Purkinje cell (primary cell): ENCODE measurements at places on chromosomes 11 and 22. TPM values are rescaled to one million over a fixed set of nuclear protein-coding genes. Genes with fewer than 3 reads are reported as not detected.

PLAAT4 gene
- polyA plus RNA-seq, result 3.6 and 4.5 TPM in 2 replicates

TMEM121B gene
- polyA plus RNA-seq, result 0.10 and 3.7 TPM in 2 replicates

ELMOD1 gene
- polyA plus RNA-seq, result 495 and 614 TPM in 2 replicates

OR8K5 gene
- polyA plus RNA-seq, result not detected in 2 replicates

EP300 gene
- polyA plus RNA-seq, result 9.7 and 13.3 TPM in 2 replicates

API5 gene
- 63.8 and 80.4 TPM in 2 replicates for polyA plus RNA-seq

GRAMD4 gene
- polyA plus RNA-seq, result 1.9 and 2.9 TPM in 2 replicates

NAALAD2 gene
- polyA plus RNA-seq, result 10.0 and 20.0 TPM in 2 replicates

SMTNL1 gene
- not detected in 2 replicates for polyA plus RNA-seq

DNAJB7 gene
- not detected in 2 replicates for polyA plus RNA-seq

PRG3 gene
- not detected in 2 replicates for polyA plus RNA-seq

ART1 gene
- polyA plus RNA-seq, result not detected in 2 replicates

PGA4 gene
- polyA plus RNA-seq, result not detected in 2 replicates

OLFML1 gene
- 1.5 TPM in 1 of 2 replicates, not detected in the other for polyA plus RNA-seq

LMO1 gene
- polyA plus RNA-seq, result 2.1 TPM in 1 of 2 replicates, not detected in the other

MAPK8IP2 gene
- 5.1 and 5.8 TPM in 2 replicates for polyA plus RNA-seq

PNPLA2 gene
- polyA plus RNA-seq, result 0.77 and 3.1 TPM in 2 replicates

RAB39A gene
- 1.1 and 2.8 TPM in 2 replicates for polyA plus RNA-seq

EXPH5 gene
- 4.5 and 6.3 TPM in 2 replicates for polyA plus RNA-seq

LRRC75B gene
- polyA plus RNA-seq, result 0.39 and 1.4 TPM in 2 replicates

PNPLA5 gene
- not detected in 2 replicates for polyA plus RNA-seq

KRTAP5-7 gene
- 2.5 TPM in 1 of 2 replicates, not detected in the other for polyA plus RNA-seq

BIRC3 gene
- polyA plus RNA-seq, result 1.5 TPM in 1 of 2 replicates, not detected in the other

THOC5 gene
- polyA plus RNA-seq, result 5.8 and 15.3 TPM in 2 replicates

PRAME gene
- not detected in 2 replicates for polyA plus RNA-seq

CCDC188 gene
- polyA plus RNA-seq, result not detected in 2 replicates

IFITM2 gene
- 7.0 and 9.8 TPM in 2 replicates for polyA plus RNA-seq

FXYD2 gene
- polyA plus RNA-seq, result not detected in 2 replicates

EIF3D gene
- polyA plus RNA-seq, result 58.2 and 60.9 TPM in 2 replicates

ELF5 gene
- polyA plus RNA-seq, result not detected in 2 replicates

GAL gene
- not detected in 2 replicates for polyA plus RNA-seq

RAG2 gene
- polyA plus RNA-seq, result 0.98 TPM in 1 of 2 replicates, not detected in the other

RAB1B gene
- 12.7 and 16.6 TPM in 2 replicates for polyA plus RNA-seq

DEPDC7 gene
- polyA plus RNA-seq, result 0.95 TPM in 1 of 2 replicates, not detected in the other

MS4A6A gene
- polyA plus RNA-seq, result not detected in 2 replicates

NTM gene
- 204 and 320 TPM in 2 replicates for polyA plus RNA-seq

INS gene
- not detected in 2 replicates for polyA plus RNA-seq

JAM3 gene
- 7.0 and 13.8 TPM in 2 replicates for polyA plus RNA-seq

MMP11 gene
- polyA plus RNA-seq, result 0.58 TPM in 1 of 2 replicates, not detected in the other

C11orf52 gene
- polyA plus RNA-seq, result 1.7 TPM in 1 of 2 replicates, not detected in the other

RAPSN gene
- polyA plus RNA-seq, result not detected in 2 replicates

PIH1D2 gene
- polyA plus RNA-seq, result 7.2 and 8.9 TPM in 2 replicates
